ENCODE measurements at places on chromosomes 2 and 18.
A peak's percentile ranks its signal among the peaks of the same experiment; 100 is the strongest.

GRCh38 chr2:106332054-106332453 is 136.2 kb downstream of the RGPD3 start:
- no peak for DNase-seq

DNA sequence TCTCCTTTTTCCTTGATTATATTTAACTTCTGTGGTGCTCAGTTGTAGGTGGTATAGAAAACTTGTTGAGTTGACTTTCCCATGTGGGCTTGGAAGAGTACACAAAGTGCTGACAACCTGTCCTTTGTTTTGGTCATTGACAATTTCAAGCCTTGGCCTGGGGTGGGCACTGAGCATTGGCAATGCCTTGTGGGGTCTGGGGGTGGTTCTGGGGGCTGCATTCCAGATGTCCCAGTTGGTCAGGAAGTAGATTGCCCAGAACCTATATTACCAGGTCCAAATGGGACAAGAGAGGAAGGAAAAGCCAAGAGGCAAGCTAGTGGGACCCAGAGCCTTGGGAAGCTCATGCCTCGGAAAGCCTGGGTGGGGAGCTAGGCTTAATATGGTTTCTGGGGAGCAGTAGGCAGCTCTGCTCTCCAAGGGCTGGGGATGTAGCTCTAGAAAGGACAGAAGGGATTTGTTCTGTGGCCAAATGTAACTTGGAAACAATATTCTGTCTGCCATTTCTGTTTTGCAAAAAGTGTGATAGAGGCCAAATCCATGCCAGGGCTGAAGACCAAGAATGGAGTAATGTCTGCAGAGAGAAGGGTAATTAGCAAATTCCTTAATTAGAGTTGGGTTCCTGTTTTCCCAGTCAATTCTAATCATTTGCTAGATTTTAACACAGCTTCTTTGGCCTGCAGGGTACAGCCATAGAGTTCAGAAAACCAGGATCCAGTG is 87.4 kb downstream of the SLC4A3 start:
- no peak for DNase-seq

GRCh38 chr2:88307817-88308216 is 137.7 kb downstream of the THNSL2 start:
- no peak for DNase-seq

GRCh38 chr2:98479959-98480524 is 35.4 kb downstream of the INPP4A start:
- DNase-seq, result no peak

DNA sequence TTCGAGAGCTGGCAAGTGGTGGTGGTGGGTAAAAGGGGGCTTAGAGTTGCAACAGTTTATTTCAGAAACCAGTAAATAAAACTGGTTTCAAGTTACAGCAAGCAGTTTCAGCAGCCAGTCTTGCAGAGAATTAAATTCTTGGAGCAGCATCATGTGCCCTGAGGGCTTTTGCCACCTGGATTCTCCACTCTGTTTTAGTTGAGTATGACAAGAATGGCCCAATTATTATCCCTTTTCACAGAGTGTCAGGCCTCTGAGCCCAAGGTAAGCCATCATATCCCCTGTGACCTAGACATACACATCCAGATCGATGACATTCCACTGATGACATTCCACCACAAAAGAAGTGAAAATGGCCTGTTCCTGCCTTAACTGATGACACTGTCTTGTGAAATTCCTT is 72.8 kb upstream of the FANCL start:
- DNase-seq, result no peak

GRCh38 chr2:27955384-27956161 is 65.0 kb downstream of the BABAM2 start:
- no peak for DNase-seq

- peak; percentile 54 for DNase-seq
Measured at GRCh38 chr2:143128681-143129580, at the start of gene ARHGAP15. TSS of gene ARHGAP15 (plus strand) at chr2:143129419.

- DNase-seq, result no peak
Measured at GRCh38 chr2:57373530-57373929, 673.1 kb upstream of the VRK2 start.

DNA sequence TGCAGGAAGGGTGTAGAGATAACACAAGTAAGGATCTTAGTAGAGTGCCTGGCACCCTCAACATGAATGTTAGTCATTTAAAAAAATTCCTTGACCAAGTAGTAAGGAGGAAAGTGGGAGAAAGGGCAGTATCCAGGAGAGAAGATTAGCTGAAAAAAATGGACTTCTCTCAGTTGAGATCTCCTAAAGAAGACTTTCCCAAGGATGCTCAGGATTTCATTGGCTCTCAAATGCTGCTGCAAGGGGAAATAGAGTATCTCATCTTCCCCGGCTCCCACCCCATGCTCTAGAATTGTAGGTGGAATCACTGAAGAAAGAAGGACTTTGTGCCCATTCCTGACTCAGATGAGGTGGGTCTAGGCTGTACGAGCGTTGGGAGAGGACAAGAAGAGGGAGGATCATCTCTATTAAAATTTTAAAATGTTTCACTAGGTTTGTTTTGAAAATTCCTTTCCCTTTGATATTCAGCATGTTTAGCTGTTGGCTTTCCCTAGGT is 231.1 kb downstream of the MYCN start:
- no peak for DNase-seq

DNA sequence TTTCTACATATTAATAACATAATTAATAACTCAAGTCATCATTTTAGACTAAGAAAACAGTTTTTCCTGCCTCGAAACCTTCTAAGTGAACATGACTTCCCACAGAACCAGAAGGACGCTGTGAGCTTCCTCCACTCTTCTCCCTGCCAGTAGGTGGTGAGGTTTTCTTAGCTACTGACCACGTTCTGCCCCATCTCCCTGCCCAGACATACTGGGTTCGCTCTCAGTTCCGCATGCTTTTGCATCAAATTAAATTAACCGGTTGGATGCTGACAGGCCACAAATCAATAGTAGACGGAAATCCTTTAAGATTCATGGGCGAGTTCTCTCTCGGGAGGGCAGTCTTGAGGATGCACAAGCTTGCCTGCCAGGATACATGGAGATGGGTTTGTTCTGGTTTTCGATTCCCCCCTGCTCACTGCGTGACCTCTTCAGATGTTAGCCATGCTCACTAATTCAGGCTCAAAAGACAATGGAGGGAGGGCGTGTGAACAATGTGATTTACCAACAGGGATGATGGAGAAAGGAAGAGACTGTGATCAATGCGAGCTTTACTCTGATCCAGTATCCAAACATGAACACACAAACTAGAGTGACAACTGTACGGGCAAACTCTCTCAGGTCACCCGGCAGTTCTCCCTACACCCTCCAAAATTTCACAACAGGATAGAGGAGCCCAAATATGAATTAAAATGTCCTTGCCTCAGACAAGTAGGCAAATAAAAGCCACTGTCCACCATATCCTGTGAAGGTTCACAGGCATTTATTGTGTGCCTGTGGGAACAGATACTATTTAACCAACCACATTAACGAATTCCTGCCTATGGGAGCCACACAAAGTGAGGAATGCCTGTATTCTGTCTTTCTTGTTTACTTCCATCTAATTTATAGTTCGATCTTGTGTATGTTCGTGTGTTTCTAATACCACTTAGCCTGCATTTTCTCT is 375.7 kb downstream of the EIPR1 start:
- no peak for DNase-seq

DNA sequence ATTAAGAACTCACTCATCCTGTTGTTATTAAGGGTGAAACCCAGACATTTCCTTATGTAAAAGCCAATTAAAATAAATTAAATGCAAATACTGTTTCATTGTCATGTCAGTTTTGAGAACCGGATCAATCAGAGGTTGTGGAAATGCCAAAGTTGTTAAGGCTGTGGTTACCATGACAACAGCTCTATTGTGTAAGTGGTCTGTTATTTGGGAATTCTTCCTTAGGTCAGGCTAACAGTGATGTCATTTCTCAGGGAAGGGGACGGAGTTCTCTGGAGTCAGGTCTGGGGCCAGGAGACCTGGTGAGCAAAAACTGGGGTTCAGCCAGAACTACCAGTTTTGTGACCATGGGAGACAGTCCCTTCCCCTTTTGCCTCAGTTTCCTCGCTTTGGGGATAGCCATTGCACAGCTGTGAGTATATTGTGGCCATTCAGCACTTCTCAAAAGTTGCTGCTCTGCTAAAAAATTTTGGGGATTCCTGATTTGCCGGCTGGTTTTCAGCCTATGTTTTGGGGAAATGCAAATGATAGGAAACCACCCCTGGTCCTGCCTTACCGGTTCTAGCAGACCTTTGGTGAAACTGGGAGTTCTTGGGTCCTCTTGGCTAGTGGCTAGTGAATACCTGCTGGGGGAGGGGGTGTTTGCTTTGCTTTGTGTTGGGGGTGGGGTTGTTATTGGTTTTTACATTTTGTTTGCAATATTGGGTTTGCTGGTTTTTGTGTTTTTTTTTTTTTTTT is 21.6 kb downstream of the HPCAL1 start:
- DNase-seq, result no peak

GRCh38 chr2:216149741-216150140 is 40.6 kb downstream of the XRCC5 start:
- no peak for DNase-seq

DNA sequence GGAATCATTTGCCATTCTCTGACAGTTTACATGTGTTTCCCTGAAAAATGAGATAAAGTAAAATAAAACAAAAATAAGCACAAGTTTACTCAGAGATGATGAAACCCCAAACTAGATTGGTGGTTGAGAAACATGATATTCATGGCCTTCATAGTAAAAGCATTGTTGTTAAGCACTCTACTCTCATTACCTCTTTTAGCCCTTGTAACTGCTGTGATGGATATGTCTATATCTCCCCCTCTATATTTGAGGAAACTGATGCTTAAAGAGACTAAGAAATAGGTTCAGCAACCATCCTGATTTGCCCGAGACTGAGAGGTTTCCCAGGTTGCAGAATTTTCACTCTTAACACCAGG is 33.9 kb upstream of the GALNT3 start:
- no peak for DNase-seq

- DNase-seq, result no peak
Measured at GRCh38 chr2:161609930-161610329, 14.3 kb upstream of the SLC4A10 start.

- no peak for DNase-seq
Measured at GRCh38 chr18:75089748-75090327, 119.1 kb downstream of the PTGR3 start.

- DNase-seq, result no peak
Measured at GRCh38 chr2:215505044-215505786, 69.3 kb upstream of the FN1 start.

DNA sequence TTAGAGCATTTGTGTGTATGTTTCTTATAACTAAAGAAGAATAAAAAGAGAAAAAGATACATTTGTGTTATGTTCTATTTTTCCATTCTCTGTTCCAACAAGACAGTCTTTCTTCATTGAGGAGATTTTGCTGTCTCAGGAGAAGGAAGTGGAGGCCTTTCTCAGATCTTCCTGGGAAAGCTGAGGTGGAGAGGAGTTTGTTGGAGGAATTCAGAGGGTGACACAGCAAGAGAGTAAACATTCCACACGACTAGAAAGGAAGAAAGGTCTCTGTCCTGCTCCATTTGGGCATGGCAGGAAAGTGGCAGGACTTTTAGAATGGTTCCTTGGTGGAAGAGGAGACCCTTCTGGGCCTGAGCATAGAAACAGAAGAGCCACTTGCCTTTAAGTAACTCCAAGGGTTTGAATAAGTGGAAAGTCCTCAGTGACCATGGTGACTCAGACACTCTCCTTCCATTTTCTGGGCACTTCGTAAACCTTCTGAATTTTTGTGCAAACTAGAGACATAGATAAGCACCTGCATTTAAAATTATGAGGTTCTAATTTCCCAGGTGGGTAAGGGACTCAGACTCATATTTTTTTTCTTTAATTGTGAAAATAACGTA is 52.3 kb upstream of the COL5A2 start:
- DNase-seq, result no peak

GRCh38 chr2:45857275-45857609 is 205.8 kb downstream of the PRKCE start:
- no peak for DNase-seq

GRCh38 chr2:44935729-44936098 is 5.8 kb upstream of the SIX3 start:
- DNase-seq, result no peak

DNA sequence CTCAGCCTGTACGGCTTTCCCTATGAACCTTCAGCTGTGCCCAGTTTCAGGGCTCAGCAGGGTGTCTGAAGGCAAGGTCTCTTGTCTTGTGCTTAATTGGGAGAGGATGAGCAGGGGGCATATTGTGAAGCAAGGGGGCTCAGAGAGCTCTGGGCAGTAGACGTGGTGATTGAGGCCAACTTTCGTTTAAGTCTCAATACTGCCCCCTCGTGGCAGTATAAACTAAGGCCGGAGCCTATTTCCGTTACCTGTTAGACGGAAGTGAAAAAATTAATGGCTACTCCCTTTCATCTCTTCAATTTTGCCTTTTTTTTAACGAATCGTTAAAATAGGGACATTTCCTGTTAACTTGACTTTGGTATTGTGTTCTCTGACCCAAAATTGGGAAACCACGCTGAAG is 193.4 kb downstream of the TDRD15 start:
- no peak for DNase-seq

- DNase-seq, result no peak
Measured at GRCh38 chr2:127575185-127575765, 39.8 kb downstream of the MYO7B start.

GRCh38 chr18:35500113-35500512 is 2.4 kb upstream of the INO80C start:
- DNase-seq, result no peak

DNA sequence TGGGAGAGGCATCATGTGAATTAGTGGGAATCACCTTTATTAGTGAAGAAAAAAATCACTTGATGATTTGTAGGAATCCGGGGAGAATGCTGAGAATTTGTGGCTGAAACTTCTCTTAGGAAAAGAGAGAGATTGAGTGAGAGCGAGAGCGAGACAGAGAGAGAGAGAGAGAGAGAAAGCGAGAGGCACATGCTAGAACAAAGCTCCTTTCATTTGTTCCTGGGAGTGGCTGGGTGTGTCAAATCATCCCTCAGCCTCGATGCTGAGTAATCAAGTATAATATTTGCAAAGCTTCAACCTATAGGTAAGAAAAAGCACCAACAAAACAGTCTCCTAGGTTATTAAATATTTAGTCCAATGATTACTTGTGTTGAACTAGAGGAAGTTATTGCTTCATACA is 4.4 kb upstream of the SERPINB5 start:
- DNase-seq, result no peak

GRCh38 chr2:28755421-28755820 is 3.8 kb downstream of the PPP1CB start:
- DNase-seq, result no peak

DNA sequence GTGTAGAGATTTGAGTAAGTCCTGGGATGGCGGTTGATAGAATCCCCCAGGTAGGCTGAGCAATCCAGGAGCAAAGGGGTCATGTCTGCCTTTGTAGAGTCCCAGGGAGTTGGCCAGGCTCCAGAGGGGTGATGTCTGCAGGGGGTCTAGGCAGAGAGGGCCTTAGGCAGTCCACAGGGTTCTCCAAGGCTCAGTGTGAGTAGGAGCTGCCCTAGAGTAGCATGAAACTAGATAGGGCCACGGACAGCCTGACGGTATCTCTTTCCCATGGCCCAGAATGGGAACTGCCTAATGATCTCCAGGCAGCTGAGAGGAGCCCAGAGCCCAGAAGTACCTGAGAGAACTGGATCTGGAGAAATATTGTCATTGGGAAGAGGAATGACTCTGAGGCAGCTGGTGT is 9.0 kb upstream of the FAM136A start:
- no peak for DNase-seq

GRCh38 chr2:109428281-109428680 is 185.5 kb downstream of the SEPTIN10 start:
- DNase-seq, result no peak
